Posterior vena cava (tissue), 2 donors: ENCODE measurements at places on chromosomes 12 and 14. TPM values are rescaled to one million over a fixed set of nuclear protein-coding genes. Genes with fewer than 3 reads are reported as not detected.
A peak's percentile ranks its signal among the peaks of the same experiment; 100 is the strongest.

DNA sequence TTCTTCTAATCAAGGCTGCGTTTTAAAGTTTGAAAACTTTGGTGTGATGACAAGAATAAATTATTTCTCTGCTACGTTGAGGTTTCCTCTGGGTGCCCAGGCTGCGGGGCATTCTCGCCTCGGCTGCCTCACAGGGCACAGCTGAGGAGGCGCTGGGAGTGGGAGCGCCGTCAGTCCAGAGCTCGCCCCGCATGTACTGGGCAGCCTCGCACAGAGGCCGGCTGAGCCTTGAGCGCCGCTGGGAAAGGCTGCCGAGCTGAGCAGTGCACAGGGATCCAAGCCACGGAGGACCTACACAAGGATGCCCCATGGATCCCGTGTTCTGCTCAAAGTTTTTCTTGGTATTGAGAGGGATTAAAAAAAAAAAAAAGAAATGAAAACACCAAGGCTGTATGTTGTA is 11.6 kb downstream of the RFX4 start:
- no peak for DNase-seq

The TSPAN11 gene
- 2.7 TPM for total RNA-seq

DNA sequence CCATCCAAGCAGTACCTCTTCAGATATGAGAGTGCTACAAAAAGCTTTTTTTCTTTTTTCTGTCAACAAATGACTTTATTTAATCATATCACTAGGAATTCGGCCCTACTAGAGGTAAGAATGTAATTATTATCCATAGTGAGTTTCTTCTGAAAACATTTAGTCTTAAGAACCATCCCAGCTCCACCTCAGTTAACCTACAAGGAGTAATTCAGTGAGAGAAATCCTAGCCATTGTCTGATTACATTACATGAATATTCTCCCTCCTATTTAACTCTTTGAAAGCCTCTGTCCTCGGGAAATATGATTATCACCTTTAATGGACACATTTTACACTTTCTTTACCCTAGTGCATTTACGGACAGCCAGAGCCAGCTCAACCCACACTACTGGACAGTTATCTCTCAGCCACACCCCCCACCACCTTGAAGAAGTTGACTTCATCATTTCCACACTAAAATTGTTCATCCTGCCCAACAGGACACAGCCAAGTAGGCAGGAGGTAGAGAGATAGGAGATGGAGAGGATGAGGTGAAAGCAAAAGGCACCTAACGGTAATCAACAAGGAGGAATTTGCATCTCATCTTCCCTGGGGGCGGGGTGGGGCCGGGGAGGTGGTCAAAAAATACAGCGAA is 1.3 kb downstream of the PPFIA2 start:
- no peak for DNase-seq

GRCh38 chr14:75295061-75295461 is 16.4 kb downstream of the FOS start:
- peak; percentile 91 for DNase-seq

DNA sequence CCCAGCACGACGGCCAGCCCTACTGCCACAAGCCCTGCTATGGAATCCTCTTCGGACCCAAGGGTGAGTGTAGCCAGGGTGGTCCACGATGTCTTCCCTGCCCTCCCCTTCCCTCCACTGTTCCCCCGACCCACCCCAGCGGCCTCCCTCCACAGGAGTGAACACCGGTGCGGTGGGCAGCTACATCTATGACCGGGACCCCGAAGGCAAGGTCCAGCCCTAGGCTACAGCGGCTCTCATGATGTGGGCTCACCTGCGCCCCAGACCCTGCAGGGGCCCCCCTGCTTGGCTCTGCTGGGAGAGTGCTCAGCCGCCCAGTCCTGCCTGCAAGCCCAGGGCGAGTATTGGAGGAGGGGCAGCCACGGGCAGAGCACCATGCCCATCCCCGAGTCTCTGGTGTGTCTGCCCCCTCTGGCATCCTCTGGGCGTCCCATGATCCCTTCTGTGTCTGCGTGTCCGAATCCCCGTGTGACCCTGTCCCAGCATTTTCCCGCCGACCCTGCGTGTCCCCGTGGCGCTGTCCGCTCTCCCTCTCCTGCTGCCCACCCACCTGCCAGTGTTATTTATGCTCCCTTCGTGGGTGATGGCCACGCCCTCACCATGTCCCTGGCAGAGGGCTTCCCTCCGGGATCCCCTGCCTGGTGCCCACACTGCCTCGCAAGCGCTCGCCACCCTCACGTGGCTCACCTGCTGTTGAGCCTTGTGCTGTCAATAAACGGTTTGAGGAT is 5.0 kb downstream of the CRIP2 start:
- no peak for DNase-seq

DNA sequence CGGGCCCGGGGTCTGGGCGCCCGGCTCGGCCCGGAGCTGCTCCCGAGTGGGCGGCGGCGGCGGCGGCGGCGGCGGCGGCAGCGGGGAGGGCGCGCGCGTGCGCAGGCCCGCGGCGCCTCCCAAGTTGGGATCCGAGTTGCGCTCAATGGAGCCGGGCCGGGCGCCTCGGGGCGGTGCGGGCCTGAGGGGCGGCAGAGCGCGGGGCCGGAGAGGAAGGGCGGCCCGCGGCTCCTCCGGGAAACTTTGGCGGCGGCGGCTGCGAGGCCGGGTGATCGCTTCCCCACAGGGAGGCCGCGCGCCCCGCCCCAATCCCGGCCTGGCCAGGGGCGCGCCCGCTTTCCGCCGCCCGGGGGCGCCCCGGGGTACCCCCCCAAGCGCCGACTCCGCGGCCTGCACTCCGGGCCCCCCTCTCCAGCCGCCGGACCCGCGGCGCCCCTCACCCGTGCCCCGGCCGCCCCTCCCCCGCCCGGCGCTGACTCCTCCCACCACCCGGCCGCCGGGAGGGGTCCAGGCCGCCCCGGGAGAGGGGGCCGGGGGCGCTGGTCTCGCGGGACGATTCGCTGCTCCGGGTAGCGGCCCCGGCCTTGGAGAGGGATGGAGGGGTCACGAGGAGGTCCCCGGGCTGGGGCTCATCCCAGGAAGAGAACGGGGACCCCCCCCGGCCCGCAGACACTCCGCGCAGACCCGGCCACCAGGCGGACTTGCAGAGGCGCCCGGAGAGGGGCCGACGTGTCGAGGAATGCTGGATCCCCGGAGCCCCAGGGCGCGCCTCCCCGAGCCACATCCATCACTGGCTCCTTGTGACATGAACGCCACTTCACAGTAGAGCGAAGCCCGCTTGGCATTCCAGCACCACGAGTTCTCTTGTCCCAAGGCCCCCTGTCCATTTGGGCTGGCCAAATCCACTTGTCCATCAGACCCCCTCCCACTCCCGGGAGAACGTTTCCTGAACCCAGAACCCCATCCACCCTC is at the start of gene RILPL1:
RILPL1 (minus strand) TSS at position 48 of the 972 bp plus-strand sequence. CDS start 237 bp downstream, outside the sequence.
- peak; percentile 89 for DNase-seq
